ENCODE measurements at places on chromosomes 2 and 18. TPM values are rescaled to one million over a fixed set of nuclear protein-coding genes. Genes with fewer than 3 reads are reported as not detected.

Gene SLC14A1
- not detected for total RNA-seq

Gene REG3G
- total RNA-seq: not detected

Gene PJVK
- 1.4 TPM for total RNA-seq

Gene MGAT4A
- total RNA-seq: 2.6 TPM

Gene FEV
- total RNA-seq: not detected
